ENCODE measurements at places on chromosomes 13 and 19.

GRCh38 chr19:339262-339887 is 5.2 kb downstream of the MIER2 start:
- DNase-seq: no peak

GRCh38 chr19:1935484-1936208 is 5.3 kb upstream of the CSNK1G2 start:
- peak; percentile 58 for DNase-seq

GRCh38 chr19:5144545-5145179 is 175.7 kb downstream of the KDM4B start:
- DNase-seq: no peak

GRCh38 chr13:38752686-38753085 is 65.8 kb downstream of the FREM2 start:
- DNase-seq: no peak

- peak; percentile 77 for DNase-seq
These were observed 2.7 kb upstream of the HNRNPL start for GRCh38 chr19:38852231-38853044.

DNA sequence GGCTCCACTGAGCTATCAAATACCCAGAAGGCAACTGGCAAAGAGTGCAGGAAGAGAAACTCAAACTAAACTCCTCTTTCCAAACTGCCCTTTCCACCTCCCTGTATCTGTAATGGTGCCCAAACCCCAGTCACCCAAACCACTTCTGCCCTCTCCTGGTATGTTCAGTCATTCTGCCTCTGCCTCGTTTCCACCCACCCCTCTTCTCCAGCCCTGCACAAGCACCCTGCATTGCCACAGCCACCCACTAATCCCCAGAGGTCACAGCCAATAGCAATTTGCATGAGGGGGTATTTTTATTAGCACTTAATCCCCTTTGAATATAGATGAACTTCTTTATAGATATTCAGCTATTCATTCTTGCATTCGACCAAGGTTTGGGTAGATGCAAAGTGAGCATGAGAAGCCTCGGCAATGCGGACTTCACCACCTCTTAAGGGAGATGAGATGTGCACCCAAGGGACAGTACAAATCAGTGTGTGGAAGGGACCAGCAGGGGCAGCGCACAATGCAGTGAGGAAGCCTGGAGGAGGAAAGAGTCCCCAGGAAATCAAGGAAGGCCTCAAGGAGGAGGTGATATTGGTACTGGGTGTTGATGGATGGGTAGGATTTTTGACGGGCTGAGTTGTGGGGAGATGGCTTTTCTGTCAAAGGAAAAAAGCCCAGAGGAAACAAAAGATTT is 12.4 kb downstream of the TMEM272 start:
- peak; percentile 88 for DNase-seq

DNA sequence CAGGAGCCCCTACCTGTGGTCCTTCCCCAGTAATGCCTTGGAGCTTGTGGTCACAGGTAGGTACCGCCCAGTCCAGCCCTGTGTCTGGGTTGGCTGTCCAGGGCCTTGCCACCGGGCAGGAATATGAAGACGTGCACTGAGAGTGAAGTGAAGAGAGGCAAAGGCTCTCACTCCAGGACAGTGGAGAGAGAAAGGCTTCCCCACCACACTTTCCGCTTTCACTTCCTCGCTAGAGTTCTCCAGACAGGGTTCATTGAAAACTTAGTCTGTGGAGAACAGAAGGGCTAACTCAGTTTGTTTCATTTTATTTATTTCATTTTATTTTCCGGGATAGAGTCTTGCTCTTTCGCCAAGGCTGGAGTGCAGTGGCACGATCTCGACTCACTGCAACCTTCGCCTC is 14.2 kb downstream of the FCAR start:
- no peak for DNase-seq

- peak; percentile 24 for DNase-seq
These were observed 539 bp downstream of the ZNF554 start for GRCh38 chr19:2820112-2820702.

DNA sequence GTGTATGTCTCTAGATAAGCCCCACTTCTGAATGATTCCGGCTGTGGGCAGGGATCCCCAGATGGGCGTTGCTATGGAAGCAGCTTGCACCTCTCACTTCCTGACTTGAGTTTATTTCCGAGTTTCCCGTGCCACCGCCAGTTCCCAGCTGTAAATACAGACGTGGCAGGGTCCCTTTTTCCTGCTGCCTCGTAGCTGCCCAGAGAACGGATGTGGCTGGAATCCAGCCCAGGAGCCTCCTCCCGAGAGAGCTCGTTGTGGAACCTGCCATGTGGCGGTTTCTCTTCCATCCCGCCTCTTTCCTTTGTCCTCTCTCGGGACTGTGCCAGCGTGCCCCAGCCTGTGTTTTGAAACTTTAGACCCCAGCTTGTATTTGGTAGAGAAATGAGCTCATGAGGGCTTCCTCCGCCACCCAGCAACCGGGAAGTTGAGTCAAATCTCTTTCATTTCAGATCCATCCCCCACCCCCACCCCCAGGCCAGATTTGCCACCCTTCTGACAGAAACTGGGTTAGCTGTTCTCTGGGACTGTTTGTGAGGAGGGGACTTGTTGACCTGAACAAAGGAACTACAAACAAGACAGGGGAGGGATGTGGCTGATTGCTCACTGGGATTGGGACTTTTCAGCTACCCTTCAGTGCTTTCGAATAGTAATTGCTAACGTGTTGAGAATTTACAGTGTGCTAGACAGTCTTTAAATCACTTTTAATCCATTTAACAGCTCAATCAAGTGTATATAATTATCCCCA is 96.6 kb downstream of the SIPA1L3 start:
- DNase-seq: peak; percentile 78

DNA sequence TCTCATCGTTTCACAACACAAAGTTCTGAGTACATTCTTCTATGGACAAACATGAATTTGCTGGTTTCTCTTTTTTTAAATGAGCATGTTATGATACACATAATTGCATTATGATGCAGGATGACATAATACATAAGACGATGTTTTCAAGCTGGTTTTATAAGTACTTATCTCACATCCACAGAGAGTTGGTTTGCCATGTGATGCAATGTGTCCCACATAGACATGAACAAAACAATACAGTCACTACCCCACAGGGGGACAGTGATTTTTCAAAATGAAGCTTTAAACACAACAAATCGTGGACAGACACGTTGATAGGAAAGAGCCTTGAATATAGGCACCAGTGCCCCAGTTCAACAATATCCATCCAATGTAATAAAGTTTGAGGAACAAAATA is 447.1 kb downstream of the KLF12 start:
- no peak for DNase-seq

- no peak for DNase-seq
These were observed 1.6 kb upstream of the TIMM13 start for GRCh38 chr19:2428756-2429711.

GRCh38 chr13:28743020-28743419 is 24.2 kb upstream of the SLC46A3 start:
- DNase-seq: no peak

GRCh38 chr19:5125797-5126497 is 157.0 kb downstream of the KDM4B start:
- DNase-seq: no peak

- no peak for DNase-seq
These were observed 519 bp downstream of the ZNF551 start for GRCh38 chr19:57682226-57682766.

- peak; percentile 67 for DNase-seq
These were observed 5.3 kb upstream of the PTPRS start for GRCh38 chr19:5345895-5346386.

DNA sequence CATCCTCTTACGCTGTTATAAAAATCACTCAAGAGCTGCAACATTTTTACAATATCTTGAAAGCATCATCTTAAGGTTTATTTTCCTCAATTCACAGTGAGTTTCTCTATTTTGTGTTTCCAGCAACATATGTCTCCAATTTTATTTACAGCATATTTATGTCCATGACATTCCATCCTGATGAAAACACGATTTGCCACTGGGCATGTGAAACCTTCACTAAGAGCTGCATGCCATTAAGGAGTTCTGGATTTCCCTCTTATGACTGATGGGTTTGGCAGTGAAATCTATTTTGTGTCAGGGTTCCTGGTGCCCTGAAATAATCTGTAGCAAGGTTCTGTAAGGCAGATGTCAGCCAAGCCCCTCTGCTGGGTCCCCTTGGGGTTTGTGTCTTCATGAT is 527.6 kb upstream of the KLF12 start:
- DNase-seq: no peak

DNA sequence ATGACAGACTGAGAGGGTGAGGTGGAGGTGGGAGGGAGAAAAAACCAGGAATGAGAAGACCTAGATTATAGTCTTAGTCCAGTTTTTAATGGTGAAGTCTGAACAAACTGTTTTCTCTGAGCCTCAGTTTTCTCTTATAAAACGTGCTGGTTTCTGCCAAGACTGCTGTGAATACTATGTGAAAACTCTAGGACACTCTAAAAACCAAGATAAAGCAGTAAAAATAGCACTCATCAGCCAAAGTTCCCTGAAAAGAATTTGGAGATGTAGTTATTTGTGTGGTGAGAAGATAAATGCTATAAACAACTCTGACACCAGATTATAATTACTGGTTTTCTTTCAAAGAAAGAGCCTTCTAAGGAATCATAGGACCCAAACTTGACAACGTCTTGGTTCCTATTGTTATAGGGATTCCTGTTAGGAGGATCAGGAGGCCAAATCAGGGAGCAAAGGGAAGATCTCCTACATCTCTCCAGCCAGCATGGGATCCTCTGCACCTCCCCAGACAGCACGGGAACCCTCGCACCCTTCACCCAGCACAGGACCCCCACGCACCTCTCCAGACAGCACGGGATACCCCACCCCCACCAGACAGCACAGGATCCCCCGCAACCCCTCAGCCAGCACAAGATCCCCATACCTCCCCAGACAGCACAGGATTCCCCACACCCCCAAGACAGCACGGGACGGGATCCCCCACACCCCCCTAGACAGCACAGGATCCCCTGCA is 130.2 kb downstream of the MIPEP start:
- no peak for DNase-seq

- no peak for DNase-seq
These were observed 66.5 kb downstream of the CCDC70 start for GRCh38 chr13:51928231-51928630.

DNA sequence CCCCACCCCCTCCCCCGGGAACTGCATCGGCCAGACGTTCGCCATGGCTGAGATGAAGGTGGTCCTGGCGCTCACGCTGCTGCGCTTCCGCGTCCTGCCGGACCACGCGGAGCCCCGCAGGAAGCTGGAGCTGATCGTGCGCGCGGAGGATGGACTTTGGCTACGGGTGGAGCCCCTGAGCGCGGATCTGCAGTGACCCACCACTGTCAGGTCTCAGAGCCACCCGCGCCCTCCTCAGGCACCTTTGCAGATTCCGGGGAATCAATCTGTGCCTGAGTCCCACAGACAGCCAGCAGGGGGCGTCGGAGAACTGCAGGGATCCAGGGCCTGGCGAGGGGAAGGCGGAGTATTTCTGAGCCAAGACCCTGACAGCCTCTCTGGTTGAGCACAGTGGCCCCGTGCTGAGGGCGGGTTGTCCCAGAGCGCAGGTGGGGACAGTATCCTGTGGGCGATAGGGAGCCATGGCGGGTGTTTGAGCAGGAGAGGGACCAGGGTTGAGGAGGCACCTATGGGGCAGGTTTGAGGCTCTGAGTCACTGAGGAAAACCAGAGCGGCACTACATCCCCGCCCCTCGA is 30.4 kb upstream of the CYP4F8 start:
- DNase-seq: peak; percentile 85

GRCh38 chr13:75514080-75514995 is 23.3 kb downstream of the COMMD6 start:
- DNase-seq: peak; percentile 47

DNA sequence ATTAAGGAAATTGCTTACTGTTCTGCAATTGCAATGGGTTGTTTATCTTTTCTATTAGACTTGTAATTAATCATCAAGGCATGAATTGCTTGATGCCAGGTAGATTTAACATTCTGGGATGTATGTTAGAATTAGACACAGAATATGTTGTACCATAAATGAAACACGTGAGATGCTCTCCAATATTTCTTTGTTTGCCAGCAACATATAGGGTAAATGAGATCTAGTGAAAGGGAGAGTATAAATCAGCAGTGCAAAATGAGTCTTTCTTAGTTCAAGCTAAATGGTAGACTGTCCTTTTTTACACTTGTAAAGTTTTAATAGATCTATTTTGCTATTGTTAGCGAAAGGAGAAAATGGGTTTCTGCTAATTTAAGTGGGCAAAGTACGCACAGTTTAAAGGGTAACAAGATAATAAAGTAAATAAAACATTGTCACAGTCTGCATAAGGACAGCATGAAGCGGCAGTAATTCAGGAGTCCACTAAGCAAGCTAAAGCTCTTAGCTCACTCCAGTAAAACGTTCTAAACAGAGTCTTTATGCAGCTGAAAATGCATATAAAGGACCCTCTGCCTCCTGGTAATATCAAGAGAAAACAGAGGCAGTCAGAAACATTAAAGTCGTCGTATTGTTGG is 1137.1 kb downstream of the OLFM4 start:
- DNase-seq: no peak

DNA sequence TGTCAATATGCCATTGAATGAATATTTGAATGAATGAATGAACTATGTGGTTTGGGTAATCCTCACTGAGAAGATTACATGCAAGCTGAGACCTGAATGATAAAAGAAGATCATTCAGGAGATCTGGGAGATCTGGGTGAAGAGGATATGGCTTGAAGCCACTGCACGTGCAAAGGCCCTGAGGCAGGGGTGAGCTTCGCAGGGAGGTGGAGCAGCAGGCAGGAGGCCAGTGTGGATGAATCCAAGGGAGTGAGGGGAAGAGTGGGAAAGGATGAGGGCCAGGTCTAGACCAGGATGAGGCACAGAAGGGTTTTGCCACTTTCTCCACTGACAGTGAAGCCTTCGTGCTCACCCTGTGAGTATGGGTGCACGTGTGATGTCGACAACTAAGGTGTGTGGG is 49.9 kb downstream of the ERICH4 start:
- DNase-seq: no peak

DNA sequence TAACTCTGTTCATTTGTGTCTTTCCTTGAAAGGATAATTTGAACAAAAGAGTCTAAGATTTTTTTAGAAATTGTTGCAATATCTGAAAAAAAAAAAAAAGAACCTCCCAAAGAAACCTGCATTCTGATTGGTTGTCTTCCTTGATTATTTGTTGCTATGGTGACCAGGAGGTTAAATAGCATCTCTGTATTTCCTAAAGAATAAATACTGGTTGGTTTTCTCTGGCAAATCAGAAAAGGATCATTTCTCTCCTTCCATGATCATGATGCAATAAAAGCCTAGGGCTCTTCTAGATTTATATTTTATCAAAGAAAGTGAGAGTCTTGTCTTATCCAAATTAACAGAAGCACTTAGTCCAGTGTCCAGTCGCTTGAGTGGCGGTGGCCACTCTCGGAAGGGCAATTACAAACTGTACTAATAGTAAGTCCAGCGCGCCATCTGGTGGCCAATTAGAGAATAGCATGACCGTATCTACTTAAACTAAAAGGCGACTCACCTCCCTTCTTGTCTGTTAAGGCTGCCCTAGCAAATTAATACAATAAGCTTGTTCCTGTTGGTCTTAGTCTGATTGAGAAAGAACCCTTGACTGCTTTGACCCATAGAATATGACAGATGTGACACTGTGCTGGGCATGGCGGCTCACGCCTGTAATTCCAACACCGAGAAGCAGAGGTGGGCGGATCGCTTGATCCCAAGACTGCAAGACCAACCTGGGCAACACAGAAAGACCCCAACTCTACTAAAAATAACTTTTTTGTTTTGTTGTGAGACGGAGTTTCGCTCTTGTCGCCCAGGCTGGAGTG is 47.0 kb upstream of the PNMA8B start:
- DNase-seq: peak; percentile 93

- no peak for DNase-seq
These were observed 12.8 kb downstream of the MEDAG start for GRCh38 chr13:30918662-30919405.

GRCh38 chr19:53982611-53983010 is 8.8 kb upstream of the CACNG6 start:
- DNase-seq: no peak

- no peak for DNase-seq
These were observed 70.8 kb upstream of the GPR12 start for GRCh38 chr13:26831336-26831908.
